ENCODE measurements at places on chromosomes 5 and 9. TPM values are rescaled to one million over a fixed set of nuclear protein-coding genes. Genes with fewer than 3 reads are reported as not detected.

- no peak for DNase-seq
Measured at GRCh38 chr9:37453827-37454226, 11.4 kb downstream of the ZBTB5 start.

DNA sequence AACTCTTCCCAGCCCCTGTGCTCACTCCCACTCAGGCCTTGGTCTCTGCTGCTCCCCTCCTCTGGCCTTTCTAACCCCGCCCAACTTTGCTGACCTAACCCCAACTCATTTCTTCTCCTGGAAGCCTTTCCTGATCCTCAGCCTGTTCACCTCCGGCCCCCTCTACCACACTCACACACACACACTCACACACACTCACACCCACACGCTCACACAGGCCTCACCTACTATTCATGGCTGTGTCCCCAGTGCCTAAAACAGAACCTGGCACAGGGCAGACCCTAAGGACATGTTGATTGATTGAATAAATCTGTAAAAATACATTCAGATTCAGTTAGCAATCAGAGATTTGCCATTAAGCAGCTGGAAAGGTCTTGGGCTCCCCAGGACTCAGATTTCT lies 28.5 kb upstream of the LHX2 start:
- DNase-seq: no peak

DNA sequence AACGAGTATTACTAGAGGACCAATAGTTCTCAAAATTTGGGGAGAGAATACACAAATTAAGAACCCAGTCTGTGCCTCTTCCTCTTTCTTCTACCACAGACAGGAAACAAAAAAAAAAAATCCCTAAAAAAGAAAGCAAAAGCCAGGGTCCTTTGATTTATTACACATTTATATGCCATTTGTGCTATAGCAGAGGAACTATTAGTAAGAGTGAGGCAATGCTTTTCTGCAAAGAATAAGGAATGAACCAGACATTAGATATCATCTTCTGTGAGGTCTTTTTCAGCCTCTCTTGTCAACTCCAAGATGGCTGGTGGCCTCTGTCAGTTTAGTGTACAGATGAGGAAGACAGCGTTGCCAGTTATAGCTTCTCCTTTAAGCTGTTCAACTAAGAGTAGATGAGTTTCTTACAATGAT lies 127.6 kb downstream of the RFX3 start:
- DNase-seq: no peak

GRCh38 chr5:92749943-92750342 lies 831.1 kb downstream of the NR2F1-AS1 start:
- no peak for DNase-seq

DNA sequence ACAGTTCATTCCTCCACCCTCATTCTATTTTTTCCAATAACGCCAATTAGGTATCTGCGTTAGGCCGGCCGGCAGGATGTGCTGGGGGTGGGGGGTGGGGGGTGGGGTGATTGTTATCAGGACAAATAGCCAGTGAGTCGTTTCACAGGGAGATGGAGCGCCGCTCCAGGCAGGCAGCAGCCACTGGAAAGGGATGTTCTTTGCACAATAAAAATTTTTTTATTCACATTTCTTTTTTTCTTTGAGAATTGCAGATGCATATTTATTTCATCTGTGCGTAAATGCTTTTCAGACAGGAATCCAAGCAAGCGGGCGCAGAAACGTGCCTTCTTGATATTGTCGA lies 4.1 kb downstream of the LMX1B start:
- DNase-seq: no peak

GRCh38 chr5:157864067-157864466 lies 5.1 kb upstream of the CLINT1 start:
- peak; percentile 25 for DNase-seq

DNA sequence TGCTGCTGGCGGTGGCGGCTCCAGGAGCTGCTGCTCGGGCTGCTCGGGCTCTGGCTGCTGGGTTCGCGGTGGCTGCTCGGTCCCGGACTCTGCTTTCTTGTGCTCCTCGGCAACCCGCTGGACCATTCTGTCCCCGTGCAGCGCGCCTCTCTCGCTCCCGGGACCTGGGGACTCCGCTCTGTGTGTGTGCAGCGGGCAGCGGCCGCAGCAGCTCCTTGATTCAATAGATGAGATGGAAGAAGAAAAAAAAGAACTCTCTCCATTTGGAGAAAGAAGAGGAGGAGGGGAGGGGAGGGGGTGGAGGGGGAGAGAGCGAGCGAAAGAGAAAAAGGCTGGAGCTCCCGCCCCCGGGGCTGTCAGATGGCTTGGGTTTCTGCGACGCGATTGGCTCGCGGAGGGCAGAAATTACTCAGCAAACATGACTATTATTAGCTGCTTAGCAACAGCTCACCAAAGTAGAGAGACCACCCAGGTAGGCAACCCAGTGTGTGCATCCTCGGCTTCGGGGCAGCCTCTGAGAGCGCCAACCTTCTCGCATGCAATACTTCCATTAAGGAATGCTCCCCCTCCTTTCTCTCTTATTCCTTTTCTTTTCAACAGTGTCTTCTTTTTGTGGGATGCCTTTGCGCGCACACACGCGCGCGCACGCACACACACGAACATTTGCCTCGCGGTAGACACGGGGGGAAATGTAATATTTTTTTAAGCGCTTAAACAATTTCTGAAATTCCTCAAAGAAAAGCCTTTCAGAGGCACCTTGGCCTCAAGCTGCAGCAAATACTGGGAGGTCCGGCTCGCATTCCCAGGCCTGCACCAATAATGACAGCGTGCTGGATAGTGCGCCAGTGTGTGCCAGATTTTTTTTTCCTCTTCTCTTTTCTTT lies 7.6 kb downstream of the PTCH1 start:
- peak; percentile 54 for DNase-seq

- DNase-seq: no peak
Measured at GRCh38 chr5:35659556-35659955, 41.9 kb downstream of the SPEF2 start.

DNA sequence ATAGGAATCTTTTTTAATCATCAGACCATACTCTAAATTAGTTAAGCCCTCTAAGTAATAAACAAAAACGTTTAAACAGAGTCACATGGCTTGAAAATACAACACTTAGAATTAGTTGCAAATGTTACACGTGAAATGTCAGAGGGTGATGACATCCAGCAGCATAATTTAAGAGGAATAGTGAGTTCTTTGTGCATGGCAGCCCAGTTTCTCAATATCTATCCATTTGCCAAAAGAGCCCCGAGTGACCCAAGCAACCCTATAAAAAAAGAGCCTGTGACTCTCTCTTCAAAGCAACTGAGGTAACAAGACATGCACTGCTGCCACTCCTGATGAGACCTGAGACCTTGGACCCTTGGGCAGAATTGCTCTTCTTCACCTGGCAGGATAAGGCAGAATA lies 96.9 kb upstream of the RASA1 start:
- no peak for DNase-seq

DNA sequence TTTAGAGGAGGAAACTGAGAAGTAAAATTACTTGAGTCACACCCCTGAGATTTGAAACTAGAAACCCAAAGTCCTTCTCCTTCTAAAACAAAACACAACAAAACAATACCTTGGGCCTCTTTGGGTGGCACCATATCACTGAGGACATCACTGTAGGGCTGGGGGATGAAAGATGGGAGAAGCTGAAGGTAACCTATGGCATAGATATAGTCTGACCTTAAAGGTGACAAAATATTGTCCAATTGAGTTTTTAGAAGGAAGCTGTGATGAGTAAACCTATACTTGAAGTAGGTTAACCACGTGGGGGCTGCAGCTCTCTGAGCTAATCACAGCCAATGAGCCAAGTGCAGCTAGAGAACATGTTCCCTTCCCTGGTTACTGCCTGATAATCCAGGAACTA lies 167.4 kb upstream of the CD180 start:
- no peak for DNase-seq

- no peak for DNase-seq
Measured at GRCh38 chr5:68348447-68349222, 133.1 kb downstream of the PIK3R1 start.

DNA sequence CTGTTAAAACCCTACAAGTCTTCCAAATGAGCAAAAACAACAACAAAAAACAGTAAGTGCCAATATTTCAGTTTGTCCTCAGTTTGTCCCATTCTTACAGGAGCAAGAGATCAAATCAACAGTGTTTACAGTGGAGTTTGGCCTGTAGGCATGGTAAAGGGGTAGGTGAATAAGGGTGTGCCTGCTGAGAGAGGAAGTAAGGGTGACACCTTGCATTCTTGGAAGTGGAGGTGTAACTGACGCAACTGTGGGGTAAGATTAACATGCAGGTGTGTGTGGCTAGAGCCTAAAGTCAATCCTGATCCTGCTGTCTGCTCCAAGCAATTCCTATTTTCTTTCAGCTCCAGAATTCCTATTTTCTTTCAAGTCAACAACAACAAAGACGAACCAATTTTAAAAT lies 43.4 kb downstream of the PFDN1 start:
- no peak for DNase-seq

DNA sequence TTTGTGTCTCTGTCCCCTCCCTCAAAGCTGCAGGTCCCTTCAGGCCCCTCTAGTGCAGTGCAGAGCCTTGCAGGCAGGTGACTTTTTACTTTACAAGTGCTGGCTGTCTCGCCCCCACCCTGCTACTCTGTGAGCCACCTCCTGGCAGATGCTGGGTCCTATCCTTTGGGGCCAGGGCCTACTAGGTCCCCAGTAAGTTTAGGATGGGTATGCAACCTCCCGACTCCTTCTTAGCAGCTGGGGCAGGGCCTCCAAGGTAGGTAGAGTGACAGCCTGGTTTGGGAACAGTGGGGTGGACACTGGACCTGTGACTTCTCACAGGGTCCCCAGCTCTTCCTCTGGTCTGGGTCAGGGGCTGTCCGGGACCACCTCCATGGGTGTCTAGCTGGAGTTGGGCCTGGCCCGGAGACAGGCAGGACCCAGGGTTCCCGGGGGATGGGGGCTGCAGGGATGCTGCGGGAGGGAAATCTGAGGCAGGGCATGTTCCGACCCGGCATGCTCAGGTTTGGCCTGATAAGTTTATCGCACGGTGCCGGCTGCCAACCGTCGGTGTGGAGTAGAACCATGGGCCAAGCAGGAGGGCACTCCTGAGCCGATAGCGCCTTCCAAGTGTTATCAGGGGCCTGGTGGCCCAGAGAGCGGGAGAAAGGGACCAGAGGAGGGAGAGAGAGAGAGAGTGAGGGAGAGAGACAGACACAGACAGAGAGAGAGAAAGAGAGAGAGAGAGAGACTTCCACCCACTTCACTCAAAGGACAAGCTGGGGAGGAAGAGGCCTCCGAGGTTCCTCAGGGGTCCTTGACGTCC lies 20.5 kb downstream of the GFI1B start:
- DNase-seq: no peak

- DNase-seq: peak; percentile 28
Measured at GRCh38 chr5:142800776-142801494, 30.8 kb downstream of the ARHGAP26 start.

DNA sequence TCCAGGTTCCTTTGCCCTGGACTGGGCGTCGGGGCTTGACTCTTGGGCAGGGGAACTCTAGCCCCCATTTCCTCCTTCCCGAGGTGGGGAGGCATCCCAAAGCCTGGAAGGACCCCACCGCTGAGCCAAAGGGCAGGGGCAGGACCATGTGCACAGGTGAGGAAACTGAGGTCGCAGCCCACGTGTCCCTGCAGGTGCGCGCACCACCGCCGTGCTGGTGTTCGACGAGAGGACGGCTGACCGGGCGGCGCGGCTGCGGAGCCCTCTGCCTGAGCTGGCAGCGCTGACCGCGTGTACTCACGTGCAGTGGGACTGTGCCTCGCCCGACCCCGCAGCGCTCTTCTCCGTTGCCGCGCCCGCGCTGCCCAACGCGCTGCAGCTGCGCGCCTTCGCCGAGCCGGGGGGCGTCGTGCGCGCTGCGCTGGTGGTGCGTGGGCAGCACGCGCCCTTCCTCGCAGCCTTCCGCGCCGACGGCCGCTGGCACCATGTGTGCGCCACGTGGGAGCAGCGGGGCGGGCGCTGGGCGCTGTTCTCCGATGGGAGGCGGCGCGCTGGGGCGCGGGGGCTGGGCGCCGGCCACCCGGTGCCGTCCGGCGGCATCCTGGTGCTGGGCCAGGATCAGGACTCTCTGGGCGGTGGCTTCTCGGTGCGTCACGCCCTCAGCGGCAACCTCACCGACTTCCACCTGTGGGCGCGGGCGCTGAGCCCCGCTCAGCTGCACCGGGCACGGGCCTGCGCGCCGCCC lies 2.8 kb downstream of the ADGRD2 start:
- no peak for DNase-seq

DNA sequence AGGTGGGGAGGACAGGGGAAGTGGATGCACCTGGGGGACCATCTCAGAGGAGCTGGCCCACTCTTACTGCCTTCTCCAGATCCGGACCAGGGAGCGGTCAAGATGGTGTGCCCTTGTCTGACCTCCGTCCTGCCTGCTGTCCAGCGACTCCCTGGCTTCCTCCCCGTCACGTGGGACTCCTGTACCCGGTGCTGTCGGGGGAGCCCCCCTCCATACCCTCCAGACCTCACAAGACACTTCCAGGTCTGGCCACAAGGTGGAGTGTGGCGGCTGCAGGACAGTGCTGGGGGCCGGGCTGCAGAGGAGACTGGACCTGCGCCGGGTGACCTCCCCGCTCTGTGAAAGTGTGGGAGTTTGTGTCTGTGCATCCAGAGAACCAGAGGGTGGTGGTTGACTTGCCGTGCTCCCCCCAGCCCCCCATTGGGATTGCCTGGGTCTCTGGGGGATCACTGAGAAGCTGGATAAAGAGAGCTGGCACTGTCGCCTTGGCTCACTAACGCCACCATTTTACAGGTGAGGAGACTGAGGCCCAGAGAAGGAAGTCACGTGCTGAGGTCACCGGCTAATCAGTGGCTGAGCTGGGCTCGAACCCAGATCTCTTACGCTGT lies 1.9 kb upstream of the CRB2 start:
- peak; percentile 12 for DNase-seq

DNA sequence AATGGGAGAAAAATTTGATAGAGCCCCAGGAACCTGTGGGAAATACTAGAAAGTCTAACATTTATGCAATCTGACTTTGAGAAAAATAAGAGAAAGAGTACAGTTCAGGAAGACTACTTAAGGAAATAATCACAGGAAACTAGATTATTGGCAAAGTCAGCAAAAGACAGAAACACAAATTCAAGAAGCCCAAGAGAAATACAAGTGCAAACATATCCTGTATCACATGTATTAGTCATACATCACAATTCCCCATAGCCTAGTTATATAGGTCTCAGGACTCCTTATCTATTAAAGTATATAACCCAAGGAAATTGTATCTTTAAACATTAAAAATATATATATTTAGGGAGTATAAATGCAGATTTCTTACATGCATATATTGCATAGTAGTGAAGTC lies 100.8 kb downstream of the HOMER1 start:
- no peak for DNase-seq

The SPINK7 gene
- total RNA-seq: not detected

The CDC14B gene
- 11.9 TPM for total RNA-seq

The SPATA9 gene
- not detected for total RNA-seq

The SLC12A7 gene
- total RNA-seq: 33.7 TPM

The SPATA31D4 gene
- not detected for total RNA-seq

The NR6A1 gene
- 0.39 TPM for total RNA-seq

The PCDHGB7 gene
- total RNA-seq: 0.16 TPM

The STK10 gene
- total RNA-seq: 311 TPM

The SLC1A3 gene
- 0.23 TPM for total RNA-seq

The GFI1B gene
- total RNA-seq: 0.33 TPM
